ENCODE measurements at places on chromosomes 5 and 9. TPM values are rescaled to one million over a fixed set of nuclear protein-coding genes. Genes with fewer than 3 reads are reported as not detected.

TMEM215 gene
- not detected for total RNA-seq

JAKMIP2 gene
- 0.18 TPM for total RNA-seq

LRRC8A gene
- total RNA-seq: 140 TPM

UBE2QL1 gene
- 1.5 TPM for total RNA-seq

GRCh38 chr9:97660340-97660739 lies 26.7 kb downstream of the NCBP1 start:
- no peak for DNase-seq

DNA sequence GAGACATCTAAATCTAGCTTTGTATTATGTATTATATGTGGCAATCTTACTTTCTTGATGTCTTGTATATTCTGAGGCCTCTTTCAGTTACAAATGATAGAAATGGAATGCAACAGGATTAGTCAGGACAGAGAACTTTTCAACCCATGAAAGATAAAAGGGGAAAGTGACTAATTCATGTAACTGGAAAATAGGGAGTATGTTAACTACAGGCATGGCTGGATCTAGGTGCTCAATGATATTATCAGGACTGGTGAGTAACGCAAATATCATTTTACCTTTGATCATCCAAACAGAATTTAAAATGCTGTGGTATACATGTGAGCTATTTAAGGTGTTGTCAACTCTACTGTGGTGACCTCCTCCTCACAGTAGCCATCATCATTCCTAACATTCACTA lies 215.7 kb upstream of the GLRA1 start:
- no peak for DNase-seq

Measured in esophagus squamous epithelium (tissue), 5 donors.